ENCODE measurements at places on chromosomes 4 and X. TPM values are rescaled to one million over a fixed set of nuclear protein-coding genes. Genes with fewer than 3 reads are reported as not detected.

- DNase-seq, result no peak
Observed at GRCh38 chrX:72307646-72308051, 1.9 kb upstream of the CITED1 start.

Gene HS3ST1
- total RNA-seq, result 4.2 TPM

Gene GAGE12J
- not detected for total RNA-seq

Gene FAT1
- 90.8 TPM for total RNA-seq

- DNase-seq, result no peak
Observed at GRCh38 chr4:13543839-13544605, at the start of gene NKX3-2. NKX3-2 (minus strand) TSS chr4:13544508; CDS start chr4:13544414, 94 bp downstream.

Gene OPHN1
- total RNA-seq, result 5.3 TPM

GRCh38 chr4:129362691-129363274 is 266.8 kb downstream of the C4orf33 start:
- DNase-seq, result peak; percentile 30

Measured in omental fat pad (tissue), 4 donors.